ENCODE measurements at places on chromosomes 7 and 10.

DNA sequence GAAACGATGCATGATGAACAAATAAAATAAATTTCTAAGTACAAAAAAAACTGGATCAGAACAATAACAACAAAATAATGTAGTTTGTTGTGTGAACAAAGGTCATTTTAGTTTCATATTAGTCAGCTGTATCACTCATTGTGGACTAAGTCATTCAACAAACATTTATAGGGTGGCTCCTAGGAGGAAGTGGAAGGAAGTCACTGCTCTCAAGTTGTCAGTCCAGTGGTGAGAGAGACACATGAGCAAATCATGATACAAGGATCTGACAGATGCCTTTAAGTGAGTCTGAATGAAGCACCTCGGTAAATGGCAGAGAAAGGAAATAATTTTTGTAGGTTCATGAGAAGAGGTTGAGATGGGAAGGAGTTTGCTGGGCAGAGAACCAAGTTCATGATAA is 56.8 kb downstream of the EPDR1 start:
- DNase-seq: no peak

DNA sequence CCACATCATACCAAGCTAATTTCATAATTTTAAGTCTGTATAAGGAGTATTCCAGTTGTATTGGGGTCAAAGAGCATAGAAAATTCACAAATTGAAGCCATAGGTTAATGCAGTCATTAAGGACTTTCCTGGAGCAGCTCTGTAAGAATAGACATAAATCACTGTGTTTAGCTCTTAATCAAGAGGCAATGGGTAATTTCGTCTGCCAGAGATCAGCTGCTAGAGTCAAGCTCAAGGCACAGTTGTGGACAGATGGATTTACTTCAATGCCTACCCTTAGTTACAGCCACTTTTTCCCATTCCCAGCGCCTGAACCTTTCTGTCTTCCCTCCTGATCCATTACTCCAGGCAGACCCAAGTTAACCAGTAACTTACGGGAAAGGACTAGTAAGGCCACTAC is 40.6 kb upstream of the AGBL3 start:
- no peak for DNase-seq

- no peak for DNase-seq
Measured at GRCh38 chr10:97596101-97597082, 6.9 kb downstream of the C10orf62 start.

- peak; percentile 3 for DNase-seq
Measured at GRCh38 chr10:97278491-97278989, 13.9 kb downstream of the ARHGAP19 start.

GRCh38 chr10:127561647-127562046 is 12.5 kb downstream of the NPS start:
- no peak for DNase-seq

DNA sequence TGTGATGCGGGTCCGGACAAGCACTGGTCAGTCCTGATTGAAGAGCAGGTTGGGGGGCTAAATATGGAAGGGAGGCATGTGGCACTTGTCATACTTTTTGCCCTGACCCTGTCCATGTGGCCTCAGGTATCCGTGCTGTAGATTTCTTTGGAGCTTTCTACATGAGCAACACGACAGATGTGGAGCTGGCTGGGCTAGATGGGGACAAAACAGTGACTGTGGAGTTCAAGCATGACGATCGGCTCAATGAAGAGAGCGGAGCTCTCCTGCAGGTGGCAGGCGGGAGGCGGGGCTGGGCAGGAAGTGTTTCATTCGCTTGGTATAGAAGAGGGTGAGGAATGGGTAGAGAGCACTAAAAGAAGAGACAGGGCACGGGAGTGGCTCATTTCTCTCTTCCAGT is 13.0 kb upstream of the CHCHD1 start:
- no peak for DNase-seq

DNA sequence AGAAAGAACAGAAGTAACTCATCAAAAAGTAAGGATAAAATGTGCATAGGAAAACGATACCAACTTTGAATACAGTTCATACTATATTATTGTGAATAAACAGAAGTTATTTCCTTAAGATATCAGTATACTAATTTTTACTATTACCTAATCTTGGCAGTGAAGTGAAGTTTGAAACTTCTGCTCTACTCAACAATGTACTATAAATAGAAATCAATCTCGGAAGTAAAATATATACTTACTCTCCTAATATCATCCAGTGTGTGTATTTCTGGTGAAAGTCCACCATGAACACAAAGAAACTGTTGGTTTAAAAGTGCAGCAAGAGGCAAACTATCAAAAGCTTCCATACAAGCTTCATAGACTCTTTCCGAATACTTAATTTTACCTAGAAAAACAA is 24.6 kb downstream of the PPP3CB start:
- no peak for DNase-seq

- DNase-seq: no peak
Measured at GRCh38 chr7:40232242-40232893, 97.6 kb downstream of the SUGCT start.

GRCh38 chr10:58512491-58513187 is at the start of gene BICC1:
BICC1 (plus strand) TSS chr10:58512872; CDS start chr10:58513144, 272 bp downstream.
- no peak for DNase-seq

DNA sequence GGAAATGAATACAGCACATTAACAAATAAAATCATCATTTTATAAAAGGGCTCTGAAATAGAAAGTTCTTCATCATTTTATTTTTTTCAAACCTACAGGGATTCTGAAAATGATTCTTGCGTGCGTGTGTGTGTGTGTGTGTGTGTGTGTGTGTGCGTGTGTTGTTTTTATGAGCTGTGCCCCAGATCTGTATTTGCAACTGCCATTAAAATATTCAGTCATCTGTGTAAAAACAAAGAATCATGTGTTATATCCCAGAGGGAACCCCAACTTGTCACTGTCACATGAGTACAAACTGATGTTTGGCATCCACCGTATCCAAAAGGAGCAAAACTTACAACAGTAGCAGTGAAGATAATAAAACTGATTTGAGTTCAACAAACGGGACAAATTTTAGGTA is 635.4 kb upstream of the PFKP start:
- DNase-seq: no peak
